ENCODE measurements at places on chromosomes 5 and 9.

- no peak for DNase-seq
Measured at GRCh38 chr5:159427180-159428012, 97.1 kb upstream of the IL12B start.

- DNase-seq = no peak
Measured at GRCh38 chr5:157857816-157858526, 974 bp downstream of the CLINT1 start.

- no peak for DNase-seq
Measured at GRCh38 chr5:78275998-78276543, 18.4 kb downstream of the AP3B1 start.

GRCh38 chr5:172771439-172772111 lies 580 bp upstream of the DUSP1 start:
- DNase-seq = no peak

GRCh38 chr5:143445776-143446175 lies 42.3 kb upstream of the NR3C1 start:
- DNase-seq = no peak

- DNase-seq = no peak
Measured at GRCh38 chr5:115349001-115349817, 52.8 kb upstream of the CCDC112 start.

DNA sequence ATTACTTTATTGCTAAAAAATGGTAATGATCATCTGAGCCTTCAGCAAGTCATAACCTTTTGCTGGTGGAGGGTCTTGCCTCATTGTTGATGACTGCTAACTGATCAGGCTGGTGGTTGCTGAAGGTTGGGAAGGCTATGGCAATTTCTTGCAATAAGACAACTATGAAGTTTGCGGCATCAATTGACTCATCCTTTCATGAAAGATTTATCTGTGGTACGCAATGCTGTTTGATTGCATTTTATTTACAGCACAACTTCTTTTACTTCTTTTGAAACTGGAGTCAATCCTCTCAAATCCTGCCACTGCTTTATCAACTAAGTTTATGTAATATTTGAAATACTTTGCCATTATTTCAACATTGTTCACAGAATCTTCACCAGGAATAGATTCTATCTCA lies 58.3 kb upstream of the ACO1 start:
- no peak for DNase-seq

DNA sequence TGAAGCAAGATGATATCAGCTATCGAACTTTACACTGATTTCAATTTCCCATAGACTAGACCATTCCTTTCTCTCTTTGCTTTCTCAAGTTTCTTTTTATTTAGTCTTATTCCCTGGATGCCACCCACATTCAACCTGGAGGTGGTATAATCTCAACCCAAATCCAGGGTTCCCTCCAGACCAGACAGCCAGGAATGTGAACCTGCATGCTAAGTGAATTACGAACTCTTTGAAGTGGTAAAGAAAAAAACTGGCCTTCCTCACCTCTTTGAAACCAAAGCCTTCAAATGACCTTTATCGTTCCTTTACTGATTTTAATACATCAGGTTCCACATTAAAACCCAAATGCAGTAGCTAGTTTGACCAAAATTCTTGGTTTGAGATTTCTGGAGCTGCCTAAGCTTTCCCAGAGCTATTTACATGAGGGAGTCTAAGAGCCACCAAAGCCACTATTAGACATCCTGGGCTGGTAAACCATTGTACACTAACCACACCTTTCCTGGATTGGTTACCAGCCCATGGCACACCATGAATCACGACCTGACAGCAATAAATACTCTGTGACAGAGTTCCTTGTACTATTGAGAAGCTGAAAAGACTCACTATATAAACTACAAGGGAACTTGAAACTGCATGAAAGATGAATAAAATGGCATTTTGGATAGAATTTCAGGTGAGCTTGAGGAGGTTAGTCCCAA lies 323.7 kb downstream of the ADAMTS6 start:
- DNase-seq = no peak

DNA sequence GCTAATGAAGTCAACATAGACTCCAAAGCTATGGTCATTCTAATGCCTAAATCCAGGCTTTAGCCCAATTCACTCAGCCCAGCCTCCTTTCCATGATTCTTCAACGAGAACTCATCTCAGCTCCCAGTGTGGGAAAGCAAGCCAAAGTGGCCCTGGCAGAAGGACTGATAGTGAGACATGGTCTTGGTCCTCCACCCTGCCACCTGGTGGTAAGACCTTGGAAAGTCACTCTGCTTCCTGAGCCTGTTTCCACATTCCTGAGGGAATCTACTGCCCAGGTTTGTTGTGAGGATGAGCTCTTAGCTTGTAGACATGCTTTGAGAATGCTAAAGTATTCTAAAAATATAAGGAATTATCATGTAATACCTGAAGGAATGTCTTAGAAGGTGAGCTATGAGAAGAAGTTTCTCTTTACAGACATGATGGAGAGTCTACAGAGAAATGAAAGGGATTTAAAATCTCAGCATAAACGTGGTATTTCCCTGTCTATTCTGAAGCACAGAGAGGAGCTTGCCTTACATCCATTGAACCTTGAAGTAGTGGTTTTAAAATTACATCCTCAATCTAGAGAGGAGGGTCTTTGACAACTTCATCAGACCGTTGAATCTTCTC lies 173.5 kb downstream of the TRIM32 start:
- no peak for DNase-seq

GRCh38 chr9:117153021-117153420 lies 261.8 kb downstream of the ASTN2 start:
- DNase-seq = no peak

DNA sequence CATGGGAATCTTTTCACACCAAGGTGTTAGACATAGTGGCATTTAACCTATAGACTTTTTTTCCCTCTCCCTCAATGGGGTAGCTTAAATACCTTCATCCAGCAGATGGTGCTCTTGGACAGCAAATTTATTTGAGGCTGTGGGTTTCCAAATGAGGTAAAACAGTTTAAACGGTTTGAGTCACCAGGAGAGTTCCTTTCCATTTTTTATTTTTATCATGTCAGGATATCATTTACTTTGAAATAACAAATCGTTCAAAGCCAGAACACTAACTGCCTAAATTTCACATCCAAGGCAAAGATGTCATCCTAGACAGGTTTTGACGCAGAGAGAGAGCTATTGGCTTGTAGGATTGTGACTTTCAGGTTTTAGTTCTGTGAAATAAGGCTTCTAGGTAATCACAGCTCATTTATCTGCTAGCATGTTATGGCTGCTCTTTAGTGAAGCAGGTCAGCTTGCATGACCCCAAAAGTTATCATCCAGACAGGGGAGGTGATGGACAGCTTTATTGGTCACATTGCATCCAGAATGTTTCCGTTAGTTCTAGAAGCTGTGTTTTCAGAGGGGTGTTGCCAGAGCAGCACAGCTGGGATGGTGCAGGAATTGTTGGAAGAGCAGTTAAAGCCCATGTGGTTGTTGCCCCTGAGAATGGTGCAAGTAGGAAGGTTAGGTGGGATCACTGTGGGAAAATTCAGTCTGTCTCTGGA lies 69.8 kb downstream of the KDM4C start:
- DNase-seq = peak; percentile 12

Measured in stimulated activated effector memory CD8-positive, alpha-beta T cell treated with anti-CD3 and anti-CD28 coated beads, Interleukin-12 subunit alpha, Interleukin-12 subunit beta, amount 100 ng/mL, for 72 hours (primary cell).